ENCODE measurements at places on chromosomes 3 and 15. TPM values are rescaled to one million over a fixed set of nuclear protein-coding genes. Genes with fewer than 3 reads are reported as not detected.

GRCh38 chr3:186515125-186515524 lies 29.1 kb downstream of the CRYGS start:
- H3K4me1 ChIP-seq: peaks cover 20% of the 10 kb centered on the region
- no peak for DNase-seq
- no peaks in the 10 kb centered on the region for H3K36me3 ChIP-seq
- H3K4me3 ChIP-seq: no peak overlapping the region
- no peaks in the 10 kb centered on the region for H3K27me3 ChIP-seq

GRCh38 chr3:11709782-11710181 lies 66.1 kb upstream of the VGLL4 start:
- no peak overlapping the region for H3K4me3 ChIP-seq
- H3K27ac ChIP-seq: no peak overlapping the region
- H3K4me1 ChIP-seq: no peaks in the 10 kb centered on the region
- no peaks in the 10 kb centered on the region for H3K36me3 ChIP-seq

GOLGA8J gene
- total RNA-seq: not detected

DNA sequence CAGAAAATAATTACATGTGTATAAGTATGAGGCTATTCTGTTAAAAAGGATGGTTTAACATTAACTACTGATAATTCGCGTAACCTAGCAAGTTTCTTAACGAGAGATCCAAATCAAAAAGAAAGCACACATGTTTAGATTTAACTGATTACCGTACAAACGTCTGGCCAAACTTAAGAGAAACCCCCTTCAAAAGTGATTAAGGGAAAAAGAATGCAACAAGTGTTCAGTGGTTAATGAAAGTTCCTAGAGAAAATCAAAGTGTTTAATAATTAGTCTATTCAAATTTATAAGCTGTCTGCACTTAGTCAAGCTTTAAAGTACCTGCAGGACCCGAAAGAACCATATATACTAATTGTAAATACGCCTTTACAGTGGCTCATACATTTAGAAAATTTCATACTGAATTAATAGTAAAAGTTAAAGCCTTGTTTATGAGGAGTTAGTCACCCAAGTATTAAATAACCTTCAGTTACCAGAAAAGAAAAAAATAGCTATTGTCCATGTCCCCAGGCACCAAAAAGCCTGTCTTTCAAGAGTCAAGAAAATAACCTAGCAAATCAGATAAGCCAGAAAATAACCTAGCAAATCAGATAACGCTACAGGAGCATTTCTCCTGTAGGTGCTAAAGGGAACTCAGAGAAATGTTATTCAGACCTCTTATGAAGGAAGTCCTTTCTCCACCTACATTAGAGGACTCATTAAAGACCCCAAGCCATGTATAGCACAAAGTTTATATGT lies 34.6 kb downstream of the ZNF589 start:
- DNase-seq: no peak
- H3K27ac ChIP-seq: no peak overlapping the region
- no peaks in the 10 kb centered on the region for H3K27me3 ChIP-seq
- no peaks in the 10 kb centered on the region for H3K36me3 ChIP-seq
- peaks cover 29% of the 10 kb centered on the region for H3K4me1 ChIP-seq

ACTC1 gene
- total RNA-seq: 3.8 TPM

DNA sequence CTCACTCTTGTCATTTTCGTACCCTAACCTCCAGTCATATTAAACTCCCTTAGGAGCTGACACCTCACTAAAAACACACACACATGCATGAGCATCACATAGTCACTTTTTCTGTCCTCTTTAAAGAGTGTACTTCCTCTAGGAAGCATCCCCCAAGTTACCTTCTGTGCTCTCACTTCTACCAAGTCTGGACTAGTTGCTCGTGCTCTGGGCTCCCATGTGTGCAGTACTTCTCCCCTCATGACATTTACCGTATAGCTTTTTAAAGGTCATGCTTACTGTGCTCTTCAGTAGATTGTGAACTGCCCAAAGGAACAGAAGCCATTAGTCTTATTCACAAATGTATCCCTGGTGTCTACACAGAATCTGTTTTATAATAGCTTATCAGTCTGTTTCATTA lies 42.0 kb downstream of the CRYBG3 start:
- H3K27me3 ChIP-seq: no peaks in the 10 kb centered on the region
- no peak for DNase-seq
- H3K4me1 ChIP-seq: no peaks in the 10 kb centered on the region
- no peak overlapping the region for H3K27ac ChIP-seq

DNA sequence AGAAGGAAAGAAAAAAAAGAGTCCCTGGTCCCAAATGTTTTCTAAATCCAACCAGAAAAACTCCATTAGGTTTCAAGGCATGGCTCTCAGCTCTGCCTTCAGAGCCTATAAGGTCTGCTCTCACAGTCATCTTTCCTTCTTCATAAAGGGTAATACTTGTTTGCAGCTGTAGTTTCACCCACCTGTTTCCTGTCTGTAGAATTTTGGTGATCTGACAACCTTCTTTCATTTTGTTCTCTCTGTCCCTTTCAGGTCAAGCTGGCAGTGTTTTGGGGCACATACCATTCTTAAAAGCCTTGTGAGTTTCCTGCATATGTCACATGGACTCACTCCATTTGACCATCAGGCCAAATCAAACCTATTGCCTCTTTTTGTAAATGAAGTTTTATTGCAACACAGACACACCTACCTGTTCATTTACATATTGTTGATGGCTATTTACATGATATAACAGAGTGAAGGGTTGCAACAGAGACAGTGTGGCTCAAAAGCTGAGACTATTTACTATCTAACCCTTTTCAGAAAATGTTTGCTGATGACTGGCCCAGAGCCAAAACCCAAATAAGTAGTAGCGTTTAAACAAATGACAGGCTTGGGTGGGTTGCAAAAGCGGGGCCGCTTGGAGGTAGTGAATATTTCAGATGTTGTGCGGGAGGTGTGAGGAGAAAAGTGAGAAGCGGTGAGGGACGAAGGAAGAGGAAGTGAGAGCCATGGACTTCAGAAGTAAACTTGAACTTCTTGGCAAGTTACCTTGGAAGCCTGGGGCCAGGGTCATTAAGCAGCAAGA lies 292.7 kb upstream of the PROK2 start:
- H3K36me3 ChIP-seq: no peaks in the 10 kb centered on the region
- DNase-seq: no peak
- peaks cover 8% of the 10 kb centered on the region for H3K4me1 ChIP-seq
- no peaks in the 10 kb centered on the region for H3K27me3 ChIP-seq
- H3K4me3 ChIP-seq: no peak overlapping the region

DNA sequence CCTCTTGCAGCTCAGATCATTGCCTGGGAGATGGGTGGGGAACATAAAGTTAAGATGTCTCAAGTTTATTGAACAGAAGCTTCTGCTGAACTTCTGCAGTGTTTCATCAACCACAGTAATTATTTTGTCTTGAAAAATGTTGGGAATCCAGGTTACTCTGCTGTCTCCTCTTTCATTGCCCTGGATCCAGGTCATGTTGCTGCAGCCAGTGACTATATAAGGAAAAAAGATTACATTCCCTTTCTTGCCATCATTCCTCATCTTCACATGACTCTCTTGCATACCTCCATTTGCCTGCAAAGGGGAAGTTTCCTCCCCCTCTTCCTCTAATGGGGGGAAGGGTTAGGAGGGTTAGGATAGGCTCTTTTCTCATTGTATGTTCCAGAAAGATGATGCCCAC lies 15.1 kb downstream of the GMNC start:
- no peaks in the 10 kb centered on the region for H3K36me3 ChIP-seq
- no peak for DNase-seq
- H3K27ac ChIP-seq: no peak overlapping the region
- no peaks in the 10 kb centered on the region for H3K27me3 ChIP-seq

DNA sequence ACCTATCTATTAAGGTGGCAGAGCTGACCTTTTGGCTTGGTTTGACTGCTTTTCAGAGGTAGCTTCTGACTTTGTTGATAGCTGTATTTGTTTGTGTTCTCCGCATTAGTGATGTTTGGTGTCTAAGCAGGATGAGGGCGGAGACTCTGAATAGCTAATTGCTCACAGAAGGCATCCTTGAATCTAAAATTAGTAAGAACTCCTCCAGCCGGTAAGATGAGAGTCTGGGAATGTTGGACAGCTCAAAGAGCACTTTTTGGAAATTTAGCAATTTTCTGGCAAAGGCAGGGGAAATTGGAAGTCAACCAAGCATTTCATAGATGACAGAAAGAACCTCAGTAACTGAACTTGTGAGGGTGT lies 174.1 kb downstream of the KLHL25 start:
- H3K36me3 ChIP-seq: no peaks in the 10 kb centered on the region
- peaks cover 45% of the 10 kb centered on the region for H3K4me1 ChIP-seq
- H3K27ac ChIP-seq: peak overlapping the region; percentile 81
- DNase-seq: no peak

- H3K4me3 ChIP-seq: no peak overlapping the region
- H3K27ac ChIP-seq: no peak overlapping the region
- H3K27me3 ChIP-seq: no peaks in the 10 kb centered on the region
- H3K36me3 ChIP-seq: no peaks in the 10 kb centered on the region
- H3K4me1 ChIP-seq: no peaks in the 10 kb centered on the region
- DNase-seq: no peak
Observed at GRCh38 chr15:70741677-70742293, 21.6 kb downstream of the UACA start.

MOBP gene
- not detected for total RNA-seq

YEATS2 gene
- 72.1 TPM for total RNA-seq

- no peak for DNase-seq
- no peaks in the 10 kb centered on the region for H3K27me3 ChIP-seq
- H3K4me3 ChIP-seq: no peak overlapping the region
- H3K36me3 ChIP-seq: no peaks in the 10 kb centered on the region
- H3K27ac ChIP-seq: no peak overlapping the region
- H3K4me1 ChIP-seq: peaks cover 14% of the 10 kb centered on the region
Observed at GRCh38 chr3:171183042-171183441, 156.5 kb upstream of the SLC2A2 start.

DNA sequence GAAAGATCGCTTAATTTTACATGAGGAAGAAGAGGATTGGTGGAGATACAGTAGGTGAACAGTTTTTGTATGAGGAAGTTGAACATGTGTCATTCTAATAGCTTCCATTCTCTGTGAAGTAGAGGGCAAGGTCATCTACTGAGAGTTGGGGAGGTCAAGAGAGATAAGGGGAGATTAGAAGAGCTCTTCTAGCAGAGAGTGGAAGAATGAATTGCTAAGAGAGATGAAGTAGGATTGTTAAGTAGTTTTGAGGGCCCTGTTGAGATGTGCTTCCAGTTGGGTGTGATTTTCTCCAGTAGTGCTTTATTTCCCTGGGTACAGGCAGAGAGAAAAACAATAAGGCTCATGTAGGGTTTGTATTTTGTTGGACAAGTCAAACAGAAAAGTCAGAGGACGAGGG lies 5.2 kb downstream of the OPA1 start:
- H3K27me3 ChIP-seq: no peaks in the 10 kb centered on the region
- H3K27ac ChIP-seq: no peak overlapping the region
- H3K4me1 ChIP-seq: peaks cover 6% of the 10 kb centered on the region
- no peaks in the 10 kb centered on the region for H3K36me3 ChIP-seq

All from neural progenitor cell (in vitro differentiated cells).